ENCODE measurements at places on chromosomes 5 and 9.

DNA sequence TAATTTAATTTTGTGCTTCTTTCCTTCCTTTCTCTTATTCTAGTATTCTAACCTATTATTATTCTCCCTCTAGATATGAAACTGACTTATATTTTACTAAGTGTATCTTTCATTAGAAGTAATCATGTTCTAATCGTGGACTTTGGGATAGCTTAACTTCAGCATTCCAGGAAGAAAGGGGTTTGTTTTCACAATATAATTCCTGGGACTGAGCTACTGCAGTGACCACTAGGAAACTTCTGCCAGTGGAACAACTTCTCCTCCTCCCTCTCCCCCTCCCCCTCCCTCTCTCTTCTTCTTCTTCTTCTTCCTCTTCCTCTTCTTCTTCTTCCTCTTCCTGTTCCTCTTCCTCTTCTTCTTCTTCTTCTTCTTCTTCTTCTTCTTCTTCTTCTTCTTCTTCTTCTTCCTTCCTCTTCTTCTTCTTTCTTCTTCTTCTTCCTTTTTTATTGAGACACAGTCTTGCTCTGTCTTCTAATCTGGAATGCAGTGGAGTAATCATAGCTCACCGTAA, 127.9 kb downstream of the NNT start:
- no peak for DNase-seq

- DNase-seq = no peak
These were observed 6.2 kb downstream of the ASS1 start for GRCh38 chr9:130451004-130451390.

GRCh38 chr5:168844016-168844921, 265.1 kb upstream of the PANK3 start:
- DNase-seq = no peak

GRCh38 chr5:154311362-154311761, 120.8 kb downstream of the GALNT10 start:
- no peak for DNase-seq

Data from activated T-cell treated with anti-CD3 and anti-CD28 coated beads, Interleukin-2, amount 50 U/mL, for 1 hour (primary cell).